ENCODE measurements at places on chromosomes 16 and 17.

- peak; percentile 86 for DNase-seq
Measured at GRCh38 chr16:68079626-68080344, 5.4 kb upstream of the NFATC3 start.

DNA sequence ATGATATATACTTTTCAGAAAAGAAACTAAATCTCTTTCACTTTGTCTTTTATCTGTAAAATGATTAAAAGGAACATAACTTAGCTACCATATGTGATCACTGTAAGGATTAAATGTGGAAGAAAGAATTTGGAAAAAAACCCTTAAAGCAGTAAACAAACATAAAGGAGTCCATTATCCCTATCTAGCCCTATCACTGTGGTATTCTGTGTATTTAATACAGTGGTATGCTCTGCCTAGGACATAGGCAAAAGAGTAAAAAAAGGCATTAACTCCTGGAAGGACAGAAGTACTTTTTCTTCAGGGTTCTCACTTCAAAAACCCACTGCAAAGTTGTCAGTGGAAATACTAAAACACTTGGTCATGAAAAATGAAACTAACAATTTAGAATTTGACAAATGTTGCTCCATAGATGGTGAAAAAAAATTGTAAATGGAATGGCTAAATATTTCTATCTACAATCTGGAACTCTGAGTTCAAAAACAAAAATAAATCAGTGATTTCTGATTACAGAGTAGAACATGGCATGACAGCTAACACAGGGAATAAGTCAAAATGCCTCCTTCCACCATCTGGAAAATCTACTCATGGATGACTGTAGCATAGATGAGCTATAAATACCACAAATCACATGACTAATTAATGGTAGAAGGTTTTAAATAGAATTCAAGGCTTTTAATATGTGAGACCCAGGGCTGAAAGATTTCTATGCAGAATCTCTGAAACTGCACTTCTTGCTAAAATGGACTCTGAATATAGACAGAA, 140.1 kb downstream of the ITFG1 start:
- DNase-seq = no peak

GRCh38 chr16:47037396-47037745, 63.9 kb upstream of the DNAJA2 start:
- peak; percentile 44 for DNase-seq

GRCh38 chr17:48615047-48615962, at the start of gene HOXB8:
Gene HOXB8, minus strand, starts transcription at chr17:48615292. Its CDS starts 588 bp downstream, at chr17:48614704.
- no peak for DNase-seq

GRCh38 chr16:14121142-14121541, 50.0 kb downstream of the MRTFB start:
- no peak for DNase-seq

GRCh38 chr16:1612320-1613111, at the start of gene CRAMP1:
Gene CRAMP1, plus strand, starts transcription at chr16:1612360. Its CDS starts 2,280 bp downstream, at chr16:1614640.
- DNase-seq = peak; percentile 25

- no peak for DNase-seq
Measured at GRCh38 chr17:2059547-2060384, 4.9 kb downstream of the HIC1 start.

DNA sequence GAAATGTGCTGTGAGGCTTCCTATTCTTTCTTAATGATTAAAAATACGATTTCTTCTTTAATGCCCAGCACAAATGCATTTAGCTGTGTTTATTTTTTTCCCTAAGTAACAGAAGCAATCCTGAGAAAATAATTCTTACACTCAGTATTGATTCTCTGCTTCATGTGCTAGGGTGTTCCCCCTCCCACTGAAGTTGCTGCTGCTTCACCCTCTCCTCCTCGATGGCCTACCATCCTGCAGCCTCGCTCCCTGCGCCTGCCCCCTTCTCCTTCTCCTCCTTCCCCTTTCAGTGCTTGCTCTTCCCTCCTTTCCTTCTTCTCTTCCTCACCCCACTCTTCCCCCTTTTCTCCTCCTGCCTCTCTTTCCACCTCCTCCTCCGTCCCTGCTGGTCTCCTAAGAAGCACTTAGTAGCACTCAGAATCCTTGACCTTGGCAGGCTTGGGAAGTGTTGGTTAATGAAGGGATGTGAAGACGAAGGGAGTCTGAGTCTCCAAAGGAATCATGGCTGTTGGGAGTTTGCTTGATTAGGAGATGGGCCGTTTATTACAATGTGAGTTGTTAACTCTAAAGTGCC, 119.7 kb downstream of the RPTOR start:
- DNase-seq = no peak

DNA sequence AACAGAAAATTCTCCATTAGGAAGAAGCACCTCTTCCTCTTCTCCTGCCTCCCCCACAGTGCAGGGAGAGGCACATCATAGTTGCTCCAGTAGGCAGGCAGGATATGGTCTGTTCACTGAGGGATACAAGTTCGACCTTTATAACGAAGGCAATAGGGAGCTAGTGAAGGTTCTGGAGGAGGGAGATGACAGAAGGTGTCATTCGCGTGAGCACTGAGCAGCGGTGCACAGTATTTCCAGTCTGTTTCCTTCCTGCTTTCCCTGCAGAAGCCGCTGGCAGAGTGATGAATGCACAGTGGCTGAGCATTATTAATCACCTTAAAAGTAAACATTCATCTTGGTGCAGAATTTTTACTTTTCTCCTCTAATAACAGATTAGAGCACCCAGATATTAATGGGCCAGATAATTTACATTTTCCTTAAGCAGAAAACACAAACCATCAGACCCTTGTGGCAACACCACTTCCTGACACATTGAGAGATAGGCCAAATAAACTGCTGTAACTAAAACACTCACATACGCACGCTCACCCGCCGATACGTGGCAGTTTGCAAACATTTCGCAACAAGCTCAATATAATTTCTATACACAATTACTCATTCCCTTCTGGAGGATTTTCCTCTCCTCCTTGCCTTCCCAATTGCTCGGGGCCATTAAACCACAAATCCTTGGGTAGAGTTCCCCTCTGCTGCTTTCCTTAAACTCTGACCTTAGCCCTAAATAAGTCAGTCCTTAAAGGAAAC, 69.5 kb downstream of the AIPL1 start:
- DNase-seq = no peak

DNA sequence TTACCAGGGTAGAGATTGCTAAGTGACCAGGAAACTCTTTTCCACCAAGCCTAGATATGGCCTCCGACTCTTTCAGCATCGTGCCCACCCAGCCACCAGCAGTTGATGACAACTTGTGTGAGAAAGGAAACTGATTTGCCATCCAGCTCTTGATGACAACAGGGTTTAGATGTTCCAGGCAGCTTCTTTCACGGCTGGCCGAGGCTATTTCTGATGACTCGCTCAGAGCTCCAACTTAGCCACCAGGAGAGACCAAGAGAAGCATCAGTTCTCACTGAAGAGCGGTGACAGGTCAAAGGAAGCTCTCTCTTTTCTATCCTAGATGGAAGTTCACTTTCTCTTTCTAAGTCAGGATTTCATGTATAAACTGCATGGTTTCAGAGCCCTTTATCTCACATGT, 61.2 kb downstream of the MPHOSPH6 start:
- no peak for DNase-seq

DNA sequence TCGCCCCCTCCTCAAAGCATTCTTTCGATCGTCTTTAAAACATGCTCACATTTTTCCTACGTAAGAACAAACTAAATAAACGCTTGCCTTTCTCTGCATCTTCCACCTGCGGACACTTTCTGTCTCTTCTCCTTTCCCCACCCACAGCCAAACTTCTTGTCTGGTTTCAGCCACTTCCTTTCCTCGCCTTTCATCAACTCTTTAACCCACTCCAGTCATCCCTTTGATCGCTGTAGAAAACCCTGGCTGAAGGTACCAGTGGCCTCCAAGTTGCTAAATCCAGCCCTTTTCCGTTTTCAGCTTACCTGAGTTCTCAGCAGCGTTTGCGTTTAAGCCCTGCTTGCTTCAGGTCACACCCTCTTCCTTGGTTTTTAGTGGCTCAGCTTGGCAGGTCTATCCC, 483 bp downstream of the RPA1 start:
- peak; percentile 24 for DNase-seq

GRCh38 chr16:8194794-8195193, 395.5 kb downstream of the TMEM114 start:
- DNase-seq = no peak

DNA sequence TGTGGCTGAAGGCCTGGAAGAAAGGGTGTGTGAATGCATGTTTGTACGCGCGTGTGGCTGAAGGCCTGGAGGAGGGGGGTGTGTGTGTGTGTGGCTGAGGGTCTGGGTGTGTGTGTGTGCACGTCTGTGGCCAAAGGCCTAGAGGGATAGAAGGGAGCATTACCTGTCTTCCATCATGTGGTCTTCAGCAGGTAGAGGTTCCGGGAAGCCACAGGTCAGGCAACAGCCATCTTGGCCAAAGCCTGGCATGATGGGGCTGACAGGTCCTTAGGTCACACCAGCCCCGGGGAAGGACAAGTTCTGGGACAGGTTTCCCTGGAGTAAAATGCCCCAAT, 5.2 kb downstream of the LITAFD start:
- no peak for DNase-seq

DNA sequence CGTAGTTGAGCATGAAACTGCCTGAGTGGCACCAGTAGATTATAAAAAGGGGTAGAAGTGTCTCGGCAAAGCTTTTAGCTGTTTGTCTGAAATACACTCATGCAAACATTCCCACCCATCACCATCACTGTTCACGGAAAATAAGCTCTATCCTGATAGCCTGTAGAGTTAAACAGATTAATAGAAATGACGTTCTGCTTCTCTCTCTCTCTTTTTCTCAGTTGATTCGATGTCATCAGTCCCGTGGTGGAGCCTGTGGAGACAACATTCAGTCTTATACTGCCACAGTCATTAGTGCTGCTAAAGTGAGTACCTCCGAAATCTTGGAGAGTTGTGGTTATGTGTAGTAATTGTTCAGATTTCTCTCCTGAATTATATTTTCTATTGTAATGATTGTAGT, 224.7 kb downstream of the BCAS3 start:
- no peak for DNase-seq

DNA sequence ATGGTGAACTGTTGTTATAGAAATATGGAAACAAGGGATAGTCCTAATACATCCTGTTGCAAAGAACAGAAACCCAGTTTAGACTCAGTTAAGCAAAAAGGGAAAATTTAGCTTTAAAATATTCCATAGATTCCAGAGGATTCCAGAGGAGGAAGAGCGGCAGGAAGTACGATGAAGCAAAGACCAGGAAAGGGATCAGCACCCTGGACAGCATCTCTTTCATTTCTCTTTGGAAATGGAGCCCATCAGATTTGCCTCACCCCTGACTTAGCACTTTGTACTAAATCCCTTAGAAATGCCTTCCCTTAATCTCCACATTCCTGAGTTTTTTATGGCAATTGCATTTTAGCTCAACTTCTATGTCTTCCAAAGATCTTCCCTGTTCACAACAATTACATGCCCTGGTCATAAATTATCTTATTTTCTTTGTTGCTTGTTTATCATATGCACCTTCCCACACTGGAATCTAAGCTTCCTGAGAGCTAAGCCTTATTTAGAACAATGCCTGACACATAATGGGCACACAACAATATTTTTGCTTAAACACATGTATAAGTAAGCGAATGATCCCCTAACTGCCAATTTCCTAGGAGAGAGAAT, 150.0 kb upstream of the RBFOX1 start:
- no peak for DNase-seq

DNA sequence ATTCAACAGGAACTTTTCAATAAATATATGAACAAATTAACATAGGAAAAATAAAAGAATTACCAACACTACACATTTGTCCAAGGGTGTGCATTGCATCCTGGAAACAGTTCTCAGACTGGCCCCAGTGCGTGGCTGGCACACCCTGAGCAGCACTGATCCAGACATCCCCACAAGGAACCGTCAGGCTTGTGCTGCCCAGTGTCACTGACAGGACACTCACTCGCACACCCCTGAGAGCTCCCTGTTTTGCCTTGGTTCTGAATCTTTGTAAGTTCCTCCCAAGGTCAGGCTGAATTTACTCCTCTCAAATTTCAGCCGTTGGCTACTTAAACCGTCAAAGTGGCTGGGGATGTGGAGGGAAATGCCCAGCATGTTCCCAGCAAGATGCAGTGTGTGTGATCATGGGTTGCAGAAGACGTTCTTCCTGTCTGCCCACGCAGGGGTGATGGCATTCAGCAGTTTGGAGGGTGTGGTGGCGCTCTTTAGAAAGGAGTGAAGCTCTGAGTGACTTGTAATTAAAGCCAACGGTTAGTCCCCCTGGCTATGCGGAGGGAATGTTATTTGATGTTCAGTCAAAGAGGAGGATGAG, 1.7 kb downstream of the MT2A start:
- peak; percentile 87 for DNase-seq

DNA sequence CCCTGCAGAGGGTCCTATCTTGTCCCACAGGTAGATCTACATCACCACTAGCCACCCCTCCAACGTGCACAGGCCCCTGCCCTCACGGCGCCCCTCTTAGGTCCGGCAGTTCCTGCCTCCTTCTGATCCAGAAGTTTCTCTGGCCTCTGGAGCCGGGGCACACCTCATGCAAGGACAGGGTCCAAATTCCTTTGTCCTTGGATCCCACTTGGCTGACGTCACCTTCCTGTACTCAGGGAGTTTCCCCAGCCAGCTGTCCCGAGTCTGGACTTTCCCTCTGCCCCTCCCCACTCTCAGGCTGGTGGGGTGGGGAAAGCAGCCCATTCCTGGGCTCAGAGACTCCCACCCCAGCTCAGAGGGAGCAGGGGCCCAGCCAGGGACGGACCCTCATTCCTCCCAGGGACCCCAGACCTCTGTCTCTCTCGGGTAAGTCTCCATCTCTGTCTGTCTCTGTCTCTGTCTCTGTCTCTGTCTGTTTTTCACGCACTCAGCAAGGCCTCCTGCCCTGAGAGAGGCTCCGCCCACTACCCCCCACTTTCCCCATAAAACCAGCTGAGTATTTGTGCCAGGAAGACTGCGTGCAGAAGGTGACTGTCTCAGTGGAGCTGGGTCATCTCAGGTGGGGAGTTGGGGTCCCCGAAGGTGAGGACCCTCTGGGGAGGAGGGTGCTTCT, at the start of gene IL32:
Gene IL32 (plus strand): TSS at position 572 of the 673 bp plus-strand sequence. CDS start 172 bp downstream, outside the sequence.
- peak; percentile 85 for DNase-seq

- DNase-seq = no peak
Measured at GRCh38 chr17:82225368-82226029, 3.3 kb upstream of the SLC16A3 start.

- DNase-seq = no peak
Measured at GRCh38 chr17:43745541-43745940, 13.1 kb downstream of the SOST start.

GRCh38 chr16:9334103-9334502, 242.7 kb downstream of the HAPSTR1 start:
- DNase-seq = no peak
